Fibroblast of upper back skin (primary cell): ENCODE measurements at places on chromosomes 13 and 19.

DNA sequence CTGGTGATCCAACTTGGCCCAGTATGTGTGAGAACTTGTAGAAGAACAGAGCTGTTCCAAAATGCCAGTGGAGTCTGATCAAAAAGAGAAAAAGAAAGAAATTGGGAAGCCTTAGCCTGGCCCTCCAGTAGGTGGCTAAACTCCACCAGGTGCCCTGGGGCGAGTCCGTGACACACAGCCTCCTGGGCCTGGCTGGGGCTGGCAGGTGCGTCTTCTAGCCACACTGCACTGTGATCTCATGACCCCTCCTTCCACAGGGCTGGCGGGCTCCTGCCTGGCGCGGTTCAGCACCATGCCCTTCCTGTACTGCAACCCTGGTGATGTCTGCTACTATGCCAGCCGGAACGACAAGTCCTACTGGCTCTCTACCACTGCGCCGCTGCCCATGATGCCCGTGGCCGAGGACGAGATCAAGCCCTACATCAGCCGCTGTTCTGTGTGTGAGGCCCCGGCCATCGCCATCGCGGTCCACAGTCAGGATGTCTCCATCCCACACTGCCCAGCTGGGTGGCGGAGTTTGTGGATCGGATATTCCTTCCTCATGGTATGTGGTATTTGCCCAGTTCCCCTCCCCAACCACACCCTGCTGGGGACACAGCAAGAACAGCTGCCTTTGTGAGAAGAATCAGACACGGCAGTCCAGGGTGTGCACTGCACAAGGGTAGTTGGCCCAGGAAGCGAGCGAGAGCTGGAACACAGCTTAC is 53.7 kb downstream of the RAB20 start:
- no peak for DNase-seq

DNA sequence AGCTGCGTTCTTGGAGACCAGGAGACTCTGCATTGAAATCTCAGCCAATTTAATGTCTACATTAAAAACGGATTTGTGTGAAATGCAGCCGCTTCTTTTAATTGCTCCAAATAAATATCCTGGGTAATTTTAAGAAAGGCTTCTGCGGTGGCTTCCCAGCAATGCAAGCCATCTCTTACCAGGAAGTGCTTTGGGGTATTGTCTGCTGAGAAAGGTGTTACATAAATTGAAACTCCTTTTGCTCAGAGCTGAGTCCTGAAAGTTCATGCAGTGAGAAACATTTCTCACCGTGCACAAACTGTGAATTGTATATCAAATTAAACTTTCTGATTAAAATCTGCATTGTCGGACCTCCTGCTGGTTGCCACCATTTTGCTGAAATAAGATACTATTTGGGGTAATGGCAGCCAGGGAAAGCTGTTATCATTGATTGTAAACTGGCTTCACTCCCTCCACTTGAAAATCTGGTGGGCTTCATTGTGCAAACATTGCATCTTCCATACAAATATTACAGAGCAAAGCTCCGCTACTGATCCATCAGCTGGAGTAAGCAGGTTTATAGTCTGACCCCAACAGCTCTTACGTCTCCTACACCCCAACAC is 59.5 kb downstream of the ZIC5 start:
- DNase-seq, result no peak

DNA sequence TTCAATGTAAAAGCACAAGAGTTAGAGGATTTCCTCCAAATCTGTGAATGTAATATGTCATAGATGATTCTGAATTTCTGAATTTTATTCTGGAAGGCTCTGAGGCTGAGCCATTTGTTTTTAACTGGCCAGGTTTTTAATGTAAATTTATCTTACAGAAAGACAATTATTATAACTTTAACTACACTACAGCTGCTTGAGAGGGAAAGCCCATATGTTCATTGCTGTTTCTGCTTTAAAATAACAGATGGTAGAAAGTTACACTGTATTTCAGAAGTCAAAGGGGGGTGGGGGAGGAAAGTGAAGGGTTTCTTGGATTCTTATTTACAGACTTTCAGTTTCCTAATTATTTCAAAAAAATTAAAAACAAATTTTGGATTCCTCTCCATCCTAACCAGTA is 62.8 kb downstream of the DNAJC15 start:
- DNase-seq, result no peak

DNA sequence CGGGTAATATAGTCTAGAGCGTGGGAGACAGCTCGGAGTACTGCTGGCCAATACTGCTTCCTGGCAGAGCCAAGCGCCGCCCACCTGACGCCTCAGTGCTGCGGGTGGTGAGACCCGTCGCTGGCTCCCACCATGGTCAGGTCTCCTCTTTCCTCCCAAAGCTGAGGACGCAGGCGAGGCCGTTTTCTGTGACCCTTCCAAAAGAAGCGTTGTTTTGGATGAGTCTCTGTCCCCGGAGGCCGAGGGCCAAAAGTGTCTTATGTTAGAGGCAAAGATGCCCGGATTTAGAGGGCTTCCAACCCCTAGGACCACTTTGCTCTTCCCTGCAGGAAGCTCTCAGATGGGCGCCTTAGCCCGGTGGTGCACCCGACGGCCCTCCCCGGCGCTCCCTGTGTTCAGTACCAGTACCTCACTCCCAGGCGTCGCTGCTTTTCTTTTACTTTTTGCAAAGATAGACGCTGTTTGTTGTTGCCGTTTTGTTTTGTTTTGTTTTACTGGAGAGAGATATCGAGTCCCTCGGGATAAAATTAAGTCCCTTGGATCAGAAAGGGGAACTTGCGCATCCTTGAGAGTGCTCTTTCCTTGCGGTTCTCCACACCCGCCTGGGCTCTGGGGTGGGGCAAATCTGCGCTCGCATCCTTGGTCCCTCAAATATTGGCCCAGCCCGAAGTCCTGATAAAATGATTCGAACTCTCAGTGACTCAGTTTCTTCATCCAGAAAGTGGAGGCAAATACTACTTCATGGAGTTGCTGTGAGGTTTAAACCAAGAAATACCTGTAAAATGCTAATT is 7.0 kb downstream of the PDX1 start:
- no peak for DNase-seq

GRCh38 chr13:75302071-75302698 is 179.8 kb downstream of the TBC1D4 start:
- DNase-seq, result peak; percentile 7

GRCh38 chr19:12723641-12724426 is at the start of gene TNPO2:
TNPO2 (minus strand) TSS chr19:12723932; CDS start chr19:12720977, 2,955 bp downstream.
- DNase-seq, result peak; percentile 64

- peak; percentile 32 for DNase-seq
Measured at GRCh38 chr13:41075034-41075433, 13.7 kb downstream of the WBP4 start.

DNA sequence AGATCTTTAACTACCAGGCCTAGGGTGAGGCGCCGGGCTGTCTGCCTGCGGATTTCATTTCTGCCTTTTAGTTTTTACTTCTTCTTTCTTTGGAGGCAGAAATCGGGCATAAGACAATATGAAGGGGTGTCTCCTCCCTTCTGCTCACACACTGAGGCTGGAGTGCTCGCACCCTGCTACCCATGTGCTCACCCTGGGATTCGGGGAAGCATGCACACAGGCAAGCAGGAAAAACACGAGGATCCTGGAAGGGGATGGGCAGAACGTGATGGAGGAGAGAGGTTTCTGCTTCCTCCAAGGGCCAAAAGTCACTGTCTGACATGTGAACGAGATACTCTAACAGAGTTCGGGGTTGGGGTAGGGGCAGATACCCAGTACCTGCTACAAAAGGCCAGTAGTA is 28.4 kb downstream of the ZNF823 start:
- DNase-seq, result no peak

- DNase-seq, result peak; percentile 74
Measured at GRCh38 chr13:35720690-35721554, 244.4 kb upstream of the MAB21L1 start.

DNA sequence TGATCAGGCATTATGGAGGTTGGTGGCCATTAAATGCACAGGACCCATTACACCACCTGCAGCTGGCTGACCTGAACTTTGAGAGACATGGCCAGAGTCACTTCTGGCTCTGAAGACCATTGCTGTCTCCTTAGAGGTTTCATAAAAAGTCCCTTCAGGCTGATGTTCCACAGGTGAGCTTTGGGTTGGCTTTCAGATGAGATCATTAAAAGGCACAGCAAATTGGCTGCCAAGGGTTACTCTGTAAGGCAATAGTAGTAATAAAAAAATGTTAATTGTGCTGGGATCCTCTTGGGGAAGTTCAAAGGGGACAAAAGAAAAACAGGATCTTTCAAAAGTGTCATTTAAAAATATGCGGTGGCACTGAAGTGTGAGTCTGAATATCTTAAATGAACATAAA is 4.2 kb downstream of the OLFM4 start:
- DNase-seq, result no peak
